GM13977 (cell line): ENCODE measurements at places on chromosomes 12 and 14.

DNA sequence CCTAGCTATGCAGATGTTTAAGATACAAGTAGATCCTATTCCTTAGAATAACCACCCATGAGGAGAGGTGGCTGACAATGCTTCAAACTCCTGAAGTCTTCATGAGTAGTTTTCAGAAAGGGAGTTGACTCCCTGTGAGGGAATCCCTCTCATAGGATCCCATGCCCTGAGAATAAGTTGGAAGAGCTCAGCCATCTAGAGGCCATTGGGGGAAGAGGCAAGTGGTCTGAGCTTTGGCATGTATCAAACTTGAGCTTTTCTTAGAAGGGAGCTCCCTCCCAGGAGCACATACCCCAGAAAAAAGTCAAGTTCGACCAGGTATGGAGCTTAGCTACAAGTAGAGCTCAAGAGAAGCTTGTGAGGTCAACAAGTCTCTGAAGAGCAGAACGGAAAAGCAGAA, 165.7 kb upstream of the RBM19 start:
- no peak for DNase-seq

DNA sequence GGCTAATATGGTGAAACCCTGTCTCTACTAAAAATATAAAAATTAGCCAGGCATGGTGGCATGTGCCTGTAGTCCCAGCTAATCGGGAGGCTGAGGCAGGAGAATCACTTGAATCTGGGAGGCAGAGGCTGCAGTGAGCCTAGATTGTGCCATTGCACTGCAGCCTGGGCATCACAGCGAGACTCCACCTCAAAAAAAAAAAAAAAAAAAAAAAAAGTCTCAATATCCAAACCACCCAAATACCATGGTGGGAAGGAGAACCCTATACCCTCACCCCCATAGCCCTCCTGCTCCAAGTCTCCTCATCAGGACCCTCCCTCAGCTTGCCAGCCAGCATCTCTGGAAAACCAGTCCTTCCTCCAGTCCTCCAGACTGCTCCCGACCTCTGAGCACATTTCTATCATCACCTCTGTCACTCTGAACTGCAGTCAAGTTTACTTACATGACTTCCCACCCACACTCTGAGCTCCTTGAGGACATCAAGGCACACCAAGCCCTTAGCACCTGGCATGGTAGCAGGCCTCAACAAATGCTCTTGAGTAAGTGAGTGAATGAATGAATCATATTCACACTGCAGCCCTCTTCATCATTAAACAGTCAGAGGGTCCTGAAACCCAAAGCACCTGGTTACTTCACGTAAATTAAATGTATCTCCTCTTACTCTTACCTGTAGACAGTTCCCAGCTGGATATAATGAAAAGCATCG, 35.2 kb downstream of the NT5DC3 start:
- no peak for DNase-seq

- DNase-seq = no peak
These were observed 1.4 kb downstream of the SERPINA9 start for GRCh38 chr14:94474581-94475031.

DNA sequence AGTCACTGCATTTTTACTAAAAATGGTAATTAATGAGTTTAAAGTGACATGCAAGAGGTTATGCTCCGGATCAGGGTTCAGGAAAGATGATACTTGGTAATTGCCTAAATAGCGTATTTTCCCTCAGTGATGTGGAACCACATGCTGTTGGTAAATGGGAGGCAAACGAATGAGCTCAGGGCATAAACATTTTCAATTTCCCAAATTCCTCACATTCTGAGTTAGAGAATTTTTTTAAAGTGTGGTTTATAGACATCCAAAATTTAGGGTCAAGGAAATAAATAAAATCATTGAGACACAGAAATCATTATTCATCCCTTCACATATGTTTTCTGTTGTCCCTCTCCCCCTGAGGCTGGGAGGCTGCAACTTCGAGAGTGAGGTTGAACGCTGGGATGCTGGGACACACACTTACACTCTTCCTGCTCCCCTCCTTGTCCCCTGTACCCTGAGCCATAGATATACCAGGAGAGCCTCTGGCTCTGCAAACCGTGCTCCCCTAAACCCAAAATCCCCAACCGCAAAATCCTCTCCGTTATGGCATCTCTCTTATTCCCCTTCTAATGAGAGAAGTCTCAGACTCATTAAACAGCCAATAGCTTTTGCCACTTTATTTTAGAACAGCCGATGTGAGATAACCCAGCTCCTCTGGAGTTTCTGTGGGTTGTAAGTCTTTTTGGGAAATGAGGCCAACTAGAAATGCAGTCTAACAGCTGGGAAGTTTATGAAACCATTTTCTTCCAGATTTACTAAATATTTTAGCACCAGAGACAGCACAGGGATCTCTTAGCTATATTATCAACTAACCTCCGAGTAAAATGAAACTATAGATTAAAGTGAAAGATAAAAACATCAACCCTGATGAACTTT, 21.4 kb upstream of the ADGRD1 start:
- no peak for DNase-seq

GRCh38 chr14:28966416-28967233, 200.0 kb downstream of the FOXG1 start:
- no peak for DNase-seq

DNA sequence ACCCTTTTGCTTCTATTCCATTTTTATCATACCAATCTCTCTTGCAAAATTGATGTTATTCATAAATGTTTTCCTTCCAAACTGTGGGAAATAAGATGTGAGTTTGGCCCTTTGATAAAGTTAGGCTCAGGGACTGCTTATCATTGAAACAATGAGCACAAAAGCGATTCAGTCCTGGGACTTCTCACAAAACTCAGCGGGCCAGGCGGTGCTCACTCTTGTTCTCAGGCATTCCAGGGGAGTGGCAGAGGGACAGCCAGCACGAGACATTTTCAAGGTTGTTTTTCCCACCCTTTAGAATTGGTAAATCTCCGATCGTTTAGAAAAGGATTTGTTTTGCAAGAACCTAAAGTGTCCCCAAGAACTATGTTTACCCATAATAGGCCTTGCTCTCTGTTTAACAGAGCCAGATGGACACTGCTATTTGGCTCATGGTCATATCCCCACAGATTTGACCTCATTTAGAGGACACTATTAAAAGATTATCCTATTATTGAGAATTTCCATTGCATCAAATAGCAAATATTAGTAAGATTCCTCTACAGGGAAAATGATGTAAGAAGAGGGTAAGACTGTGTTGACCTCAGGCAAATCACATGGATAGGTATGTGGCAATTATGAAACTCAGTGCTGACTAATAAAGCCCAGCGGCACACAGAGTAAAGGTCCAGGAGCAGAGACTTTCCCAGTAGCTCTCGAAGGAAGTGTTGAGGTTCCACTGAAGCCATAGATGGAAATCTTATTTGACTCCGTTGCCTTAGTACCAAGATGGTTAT, 102.7 kb upstream of the USP44 start:
- no peak for DNase-seq

DNA sequence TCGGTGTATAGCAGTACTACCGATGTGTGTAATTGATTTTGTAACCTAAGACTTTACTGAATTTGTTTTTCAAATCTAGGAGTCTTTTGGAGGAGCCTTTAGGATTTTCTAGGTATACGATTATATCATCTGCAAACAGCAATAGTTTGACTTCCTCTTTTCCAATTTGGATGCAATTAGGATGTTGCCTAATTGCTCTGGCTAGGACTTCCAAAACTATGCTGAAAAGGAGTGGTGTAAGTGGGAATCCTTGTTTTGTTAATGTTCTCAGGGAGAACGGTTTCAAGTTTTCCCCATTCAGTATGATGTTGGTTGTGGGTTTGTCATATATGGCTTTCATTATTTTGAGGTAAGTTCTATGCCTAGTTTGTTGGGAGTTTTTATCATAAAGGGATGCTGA, 171.6 kb upstream of the PDE3A start:
- DNase-seq = no peak

GRCh38 chr14:105929327-105930081, 403.1 kb downstream of the TMEM121 start:
- no peak for DNase-seq

DNA sequence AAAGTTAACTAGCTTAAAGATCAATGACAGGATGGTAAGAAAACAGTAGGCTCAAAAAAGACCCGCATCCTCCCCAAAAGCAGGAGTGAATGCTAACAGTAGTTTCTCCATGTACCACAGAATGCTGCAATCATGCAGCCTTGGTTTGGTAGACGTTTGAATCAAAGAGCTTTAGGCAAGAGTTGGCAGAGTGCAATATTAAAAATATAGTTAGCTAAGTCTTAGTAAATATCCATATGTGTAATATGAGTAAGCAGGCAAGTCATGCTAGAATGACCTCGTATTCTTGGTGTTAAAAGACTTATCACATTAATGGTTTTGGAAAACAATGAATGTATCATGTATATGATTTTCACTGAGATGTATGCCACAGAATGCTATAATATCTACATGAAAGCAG, 18.8 kb upstream of the KLRF1 start:
- DNase-seq = no peak

DNA sequence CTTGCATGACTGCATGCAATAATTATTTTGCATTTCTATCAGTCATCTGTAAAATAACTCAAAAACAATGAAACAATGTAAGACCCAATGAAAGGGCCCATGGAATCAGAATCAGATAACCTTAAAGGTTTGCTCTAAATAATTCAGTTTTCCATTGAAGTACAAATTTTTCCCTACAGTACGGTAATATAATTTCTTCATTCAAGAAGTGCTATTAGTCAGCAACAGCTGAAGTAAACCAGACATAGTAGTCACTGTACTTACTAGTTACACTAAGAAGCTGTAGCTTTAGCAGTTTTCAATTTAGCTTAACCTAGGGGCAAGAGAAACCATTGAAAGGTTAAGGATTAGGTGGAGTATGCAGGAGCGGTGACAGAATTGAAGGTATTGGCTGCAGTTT, 43.5 kb downstream of the BCAT1 start:
- DNase-seq = no peak

- DNase-seq = peak; percentile 48
These were observed 74.7 kb downstream of the LLPH start for GRCh38 chr12:66055837-66056319.

- no peak for DNase-seq
These were observed 148.8 kb upstream of the GARIN6 start for GRCh38 chr12:99498756-99499155.

GRCh38 chr12:103494051-103494733, 1.6 kb downstream of the C12orf42 start:
- no peak for DNase-seq

DNA sequence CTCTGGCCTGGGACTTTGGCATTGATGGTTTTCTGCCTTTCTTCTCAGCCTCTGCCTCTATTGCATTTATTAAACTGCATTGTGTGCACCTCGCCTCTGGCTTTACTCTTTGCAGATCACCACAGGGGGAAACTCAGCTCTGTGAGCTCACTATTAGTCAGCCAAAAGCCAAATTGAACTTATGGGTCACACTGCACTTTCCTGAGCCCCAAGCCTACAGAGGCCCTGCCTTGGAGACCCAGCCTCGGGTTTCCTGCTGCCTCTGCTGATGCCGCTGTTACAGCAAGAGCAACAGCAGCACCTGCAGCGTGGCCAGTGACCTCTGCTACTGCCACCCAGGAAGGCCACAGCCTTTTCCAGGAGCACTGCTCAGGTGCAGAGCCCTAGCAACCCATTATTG, 122.5 kb downstream of the DAD1 start:
- peak; percentile 51 for DNase-seq

GRCh38 chr12:92786045-92786444, 83.3 kb downstream of the PLEKHG7 start:
- DNase-seq = no peak

DNA sequence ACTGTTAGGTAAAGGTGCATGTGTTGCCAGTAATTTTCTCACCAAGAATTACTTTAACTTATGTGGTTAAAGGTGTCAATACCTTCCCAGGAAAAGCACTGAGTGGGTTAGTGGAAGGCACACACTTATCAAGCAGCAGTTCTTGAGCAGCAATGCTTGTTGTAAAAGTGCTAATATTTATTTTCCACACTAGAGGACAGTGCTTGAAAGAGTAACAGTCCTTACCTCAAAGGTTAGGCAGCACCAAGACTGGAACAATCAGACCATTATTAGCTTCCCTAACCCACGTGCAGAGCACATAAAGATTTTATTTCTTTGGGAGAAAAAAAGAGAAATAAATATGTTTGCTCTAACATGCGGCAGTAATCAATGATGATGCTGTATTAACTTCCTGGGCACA, 48.8 kb upstream of the KRR1 start:
- DNase-seq = peak; percentile 8

DNA sequence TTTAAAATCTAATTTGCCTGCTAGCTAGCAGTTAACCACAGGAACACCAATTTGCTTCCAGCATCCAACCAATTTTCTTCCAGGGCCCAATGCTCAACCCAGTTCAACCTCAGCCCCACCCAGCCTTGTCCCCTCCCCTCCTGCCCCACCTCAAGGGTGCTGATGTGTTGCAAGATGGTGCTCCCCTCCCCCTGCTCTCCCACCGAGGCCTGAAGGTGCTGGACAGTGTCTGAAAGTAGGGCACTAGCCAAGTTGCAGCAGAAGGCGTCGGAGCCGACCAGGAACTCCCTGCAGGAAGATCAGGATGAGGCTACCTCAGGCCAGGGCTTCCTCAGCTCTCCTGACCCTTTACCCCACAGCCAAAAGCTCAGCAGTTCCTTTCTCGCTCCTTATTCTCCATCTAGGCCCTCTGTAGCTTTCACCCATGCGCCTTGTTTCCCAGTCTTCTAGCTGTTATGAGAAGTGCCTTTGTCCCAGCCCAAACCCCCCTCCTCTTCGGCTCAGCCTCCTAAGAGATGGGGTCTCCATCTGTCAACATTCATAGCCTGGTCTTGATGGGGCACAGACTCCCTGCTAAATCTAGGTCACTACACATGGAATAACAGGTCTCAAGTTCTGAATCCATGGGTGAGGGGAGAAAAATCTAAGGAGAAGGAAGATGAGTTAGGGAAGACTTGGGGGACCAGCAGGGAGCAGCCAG, 3.6 kb downstream of the STAT6 start:
- DNase-seq = no peak

DNA sequence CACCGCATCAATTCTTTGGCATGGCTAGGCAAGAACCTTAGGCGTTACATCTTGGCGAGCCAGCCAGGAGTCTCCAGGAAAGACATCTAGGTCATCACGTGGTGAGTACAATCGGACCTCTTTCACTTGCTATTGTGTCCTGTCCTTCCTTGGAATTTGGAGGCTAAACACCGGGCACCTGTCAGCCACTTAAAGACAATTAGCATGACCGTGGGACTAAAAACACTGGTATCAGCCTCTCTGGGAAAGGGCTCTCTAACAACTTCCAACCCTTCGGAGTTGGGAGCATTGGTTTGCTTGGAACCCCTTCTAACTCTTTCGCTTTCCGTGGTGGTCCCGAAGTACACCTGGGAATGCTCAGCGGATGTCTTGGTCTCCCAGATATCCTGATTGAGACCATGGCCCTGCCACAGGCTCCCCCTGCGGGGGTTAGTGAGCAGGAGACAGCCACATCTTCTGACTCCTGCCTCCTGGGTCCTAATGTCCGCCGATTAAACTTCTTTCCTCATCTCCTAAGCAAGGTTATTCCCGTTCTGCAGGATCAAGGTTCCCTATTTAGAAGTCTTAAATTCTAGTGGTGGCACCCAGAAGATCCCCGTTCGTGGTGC, 971.7 kb downstream of the FSCB start:
- DNase-seq = no peak

GRCh38 chr12:94925206-94925605, 78.3 kb downstream of the NDUFA12 start:
- no peak for DNase-seq
